ENCODE measurements at places on chromosomes 16 and 17.

GRCh38 chr16:68889508-68890150 lies 46.3 kb downstream of the TANGO6 start:
- no peak for DNase-seq

DNA sequence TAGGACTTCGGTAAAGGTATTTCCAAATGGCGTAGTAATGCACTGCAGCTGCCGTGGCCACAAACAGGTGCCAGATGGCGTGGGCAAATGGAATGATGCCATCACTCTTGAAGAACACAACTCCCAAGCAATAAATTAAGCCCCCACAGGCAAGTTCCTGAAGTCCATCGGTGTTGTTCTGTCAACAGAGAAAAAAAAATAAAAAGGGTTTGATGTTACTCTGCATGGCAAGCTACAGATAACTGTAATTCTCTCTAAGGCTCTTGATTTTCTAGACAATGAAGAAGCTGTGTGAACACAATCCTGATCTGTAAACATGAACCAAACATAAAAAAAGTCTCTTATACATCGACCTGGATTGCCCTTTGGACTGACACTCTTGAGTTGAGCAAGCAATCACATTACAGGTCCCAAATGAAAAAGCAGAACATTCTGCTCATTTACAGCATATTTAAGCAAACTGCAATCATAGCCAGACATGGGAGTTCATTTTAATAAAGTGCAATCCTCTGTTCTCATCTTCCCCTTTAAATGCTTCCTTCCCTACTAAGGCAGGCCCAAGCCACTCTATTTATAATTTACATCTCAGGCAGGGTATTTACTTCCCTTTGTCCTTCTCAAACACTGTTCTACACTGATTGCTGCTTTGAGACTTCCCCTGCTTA lies 27.1 kb downstream of the MMD start:
- DNase-seq, result no peak

- no peak for DNase-seq
Observed at GRCh38 chr17:50532452-50533024, at the start of gene EPN3. Gene EPN3, plus strand, starts transcription at chr17:50532735. Its CDS starts 3,822 bp downstream, at chr17:50536557.

DNA sequence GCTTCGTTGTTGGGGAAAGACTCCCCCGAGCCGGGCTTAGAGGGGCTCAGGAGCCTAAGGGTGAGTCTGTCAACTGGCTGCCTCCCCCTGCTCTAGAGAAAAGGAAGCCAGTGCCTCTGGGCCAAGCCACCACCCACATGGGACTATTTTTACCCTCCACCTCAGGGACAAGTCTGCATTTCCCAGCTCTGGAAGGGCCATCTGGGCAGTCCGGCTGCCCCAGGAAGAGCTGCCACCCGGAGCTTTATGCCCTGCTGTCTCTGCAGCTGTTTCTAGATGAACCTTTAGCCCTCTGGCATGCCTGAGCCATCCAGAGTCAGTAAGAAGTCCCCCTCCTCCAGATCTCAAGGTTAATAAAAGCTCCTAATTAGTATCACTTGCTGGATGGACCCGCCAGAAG lies 5.3 kb upstream of the RPRML start:
- DNase-seq, result no peak

- DNase-seq, result peak; percentile 55
Observed at GRCh38 chr16:67415872-67416793, at the start of gene ZDHHC1. Gene ZDHHC1, minus strand, starts transcription at chr16:67416477. Its CDS starts 8,702 bp downstream, at chr16:67407775.
